CD4-positive, alpha-beta T cell treated with Interleukin-15 for 1 hour (primary cell): ENCODE measurements at places on chromosomes 13 and 19.

DNA sequence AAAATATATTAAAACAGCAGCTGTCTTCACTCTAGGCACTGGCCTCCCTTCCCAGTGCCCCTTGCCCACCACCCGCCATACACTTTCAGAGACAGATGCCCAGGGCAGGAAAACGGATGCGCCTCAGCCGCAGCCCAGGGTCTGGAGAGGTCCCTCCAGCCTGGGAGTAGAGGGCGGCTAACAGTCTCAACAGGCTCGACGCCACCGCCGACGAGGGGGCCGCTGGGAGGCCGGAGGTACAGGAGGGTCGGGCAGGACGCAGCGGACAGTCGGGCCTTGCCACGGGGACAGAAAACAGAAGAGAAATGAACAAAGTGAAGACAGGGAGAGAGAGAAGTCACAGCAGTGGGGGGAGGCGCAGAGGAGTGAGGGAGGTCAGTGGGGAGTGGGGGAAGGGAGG is 27.1 kb downstream of the C19orf47 start:
- DNase-seq = no peak

GRCh38 chr13:105969761-105970160 is 565.7 kb downstream of the EFNB2 start:
- DNase-seq = no peak

GRCh38 chr19:7516333-7516732 is 430 bp downstream of the ZNF358 start:
- DNase-seq = no peak

GRCh38 chr19:39156326-39157230 is 31.0 kb downstream of the PAK4 start:
- no peak for DNase-seq

DNA sequence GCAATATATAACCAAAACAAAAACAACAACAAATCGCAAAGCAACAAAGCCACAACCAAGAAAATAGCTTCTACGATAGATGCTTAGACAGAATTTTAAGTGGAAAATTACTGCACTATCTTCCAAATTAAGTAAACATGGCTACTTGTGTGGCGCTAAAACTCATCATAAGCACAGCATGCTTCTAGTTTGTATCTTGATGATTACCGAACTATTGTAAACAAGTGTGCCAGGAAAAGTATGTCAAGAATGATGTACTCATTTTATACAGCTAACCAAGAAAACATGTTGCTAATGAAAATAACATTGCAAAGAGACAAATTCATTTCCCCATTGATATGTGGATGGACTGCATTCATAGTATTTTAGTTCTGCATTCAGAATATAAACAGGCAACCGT is 271.9 kb upstream of the GPC6 start:
- no peak for DNase-seq

DNA sequence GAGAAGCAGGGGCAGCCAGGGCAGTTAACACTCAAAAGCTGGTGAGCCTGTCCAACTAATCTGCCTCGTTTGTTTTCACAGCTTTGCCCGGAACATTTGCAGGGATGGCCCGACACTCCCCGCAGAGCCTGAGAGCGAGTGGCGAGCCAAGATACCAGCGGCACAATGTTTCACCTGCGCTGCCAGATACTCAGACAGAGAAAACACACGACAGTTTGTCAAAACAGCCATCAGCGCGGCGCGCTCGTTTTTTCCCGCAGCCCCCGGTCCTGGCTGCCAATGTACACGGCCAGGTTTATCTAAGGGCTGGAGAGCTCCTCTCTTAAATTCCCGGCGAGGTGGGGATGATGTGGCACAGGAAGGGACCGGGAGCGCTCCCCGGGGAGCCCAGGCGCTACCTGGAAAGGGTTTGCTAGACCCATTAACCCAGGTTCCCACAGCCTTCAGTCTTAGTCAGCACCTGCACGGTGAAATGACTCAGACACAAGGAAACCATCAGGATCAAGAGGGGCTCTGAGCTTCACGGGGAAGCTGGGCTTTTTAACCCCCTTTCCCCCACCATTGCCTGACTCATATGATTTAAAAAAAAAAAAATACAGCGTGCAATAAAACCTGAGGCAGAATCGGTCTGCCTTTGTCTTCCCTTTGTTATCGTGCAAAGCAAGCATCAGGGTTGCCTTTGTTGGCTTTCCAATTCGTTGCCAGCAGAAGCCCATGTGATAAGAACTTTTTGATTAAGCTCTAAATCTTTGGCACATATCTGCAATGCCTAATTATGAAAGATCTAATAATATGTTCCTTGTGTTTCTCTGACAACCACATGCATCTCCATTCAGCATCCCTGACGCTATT is 186.2 kb downstream of the EFNB2 start:
- no peak for DNase-seq

DNA sequence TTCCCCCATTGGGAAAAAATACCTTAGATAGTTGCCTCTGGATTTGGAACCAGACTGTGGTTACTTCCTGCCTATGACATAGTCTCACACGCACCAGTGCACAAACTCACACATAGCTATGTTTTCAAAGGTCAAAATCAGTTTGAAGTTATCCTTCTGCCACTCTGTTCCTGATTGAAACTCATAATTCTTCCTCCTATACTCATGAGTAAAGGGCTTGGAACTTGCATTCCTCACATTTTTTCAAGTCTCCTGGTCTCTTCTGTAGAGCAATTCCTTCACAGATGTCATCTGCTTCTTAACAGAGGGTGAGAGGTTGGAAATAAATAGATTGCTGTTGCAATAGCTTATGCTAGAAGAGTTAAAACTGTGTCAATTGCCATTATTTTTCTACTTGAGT is 18.6 kb upstream of the POSTN start:
- no peak for DNase-seq

DNA sequence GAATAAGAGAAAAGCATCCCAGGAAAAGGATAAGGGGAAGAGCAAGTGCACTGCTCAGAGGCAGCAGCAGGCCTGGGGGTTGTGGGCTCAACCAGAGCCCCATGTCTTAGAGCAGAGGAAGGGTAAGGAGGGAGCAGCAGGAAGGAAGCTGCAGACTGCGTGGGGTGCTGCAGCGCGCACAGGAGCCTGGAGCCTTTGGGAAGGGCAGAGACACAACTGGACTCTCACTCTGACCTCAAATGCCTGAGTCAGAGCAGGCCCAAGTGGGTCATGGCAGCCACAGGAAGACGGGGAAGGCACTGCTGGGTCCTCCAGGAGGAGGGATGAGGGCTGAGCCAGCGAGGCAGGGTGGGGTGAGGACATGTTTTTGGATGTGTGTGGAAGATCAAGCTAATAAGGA is 31.6 kb downstream of the SIGLEC7 start:
- no peak for DNase-seq

GRCh38 chr19:45468159-45468651 is 409 bp downstream of the FOSB start:
- no peak for DNase-seq

- peak; percentile 88 for DNase-seq
These were observed 5.3 kb downstream of the PRR36 start for GRCh38 chr19:7868671-7869452.

- DNase-seq = no peak
These were observed 14.1 kb downstream of the ZNF490 start for GRCh38 chr19:12596485-12596884.

DNA sequence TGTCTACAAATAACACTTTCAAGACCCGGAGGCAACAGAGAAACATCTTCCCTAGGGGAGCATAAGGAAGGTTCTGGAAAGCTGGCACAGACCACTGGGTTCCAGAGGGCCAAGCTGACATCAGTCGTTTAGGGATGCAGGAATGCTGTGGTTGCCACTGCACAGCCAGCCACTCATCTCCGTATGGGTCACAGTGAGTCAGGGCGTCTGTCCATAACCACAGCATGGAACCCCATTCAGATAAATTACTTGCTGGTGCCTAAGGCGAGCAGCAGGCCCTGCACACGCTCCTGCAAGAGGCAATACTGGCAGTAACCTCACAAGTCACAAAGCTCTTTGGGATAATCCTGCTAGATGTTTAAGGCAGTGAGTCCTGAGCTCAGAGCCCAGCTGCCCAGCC is 140.9 kb upstream of the UBL3 start:
- no peak for DNase-seq
